Fibroblast of the aortic adventitia (primary cell): ENCODE measurements at places on chromosomes 1 and 21. TPM values are rescaled to one million over a fixed set of nuclear protein-coding genes. Genes with fewer than 3 reads are reported as not detected.

Gene CELA2B
- total RNA-seq, result not detected in 2 replicates

Gene P3R3URF
- not detected in 2 replicates for total RNA-seq

Gene S100A3
- 4.3 TPM in 1 of 2 replicates, not detected in the other for total RNA-seq

Gene DNMT3L
- not detected in 2 replicates for total RNA-seq

Gene CCDC17
- total RNA-seq, result 0.72 and 4.0 TPM in 2 replicates

Gene RGSL1
- total RNA-seq, result not detected in 2 replicates

Gene GPR37L1
- total RNA-seq, result not detected in 2 replicates

Gene SH2D1B
- under 0.01 TPM in 1 of 2 replicates, not detected in the other for total RNA-seq

Gene HLX
- 4.1 and 25.4 TPM in 2 replicates for total RNA-seq

Gene TRIM67
- total RNA-seq, result not detected in 2 replicates

Gene BTBD8
- 5.2 and 14.0 TPM in 2 replicates for total RNA-seq

Gene ADAMTS5
- 4.6 and 24.0 TPM in 2 replicates for total RNA-seq

Gene HMGCS2
- not detected in 2 replicates for total RNA-seq

Gene ADGRL2
- total RNA-seq, result 52.1 and 104 TPM in 2 replicates

Gene BCAR3
- 20.6 and 34.4 TPM in 2 replicates for total RNA-seq

Gene CAMSAP2
- 53.8 and 57.5 TPM in 2 replicates for total RNA-seq

Gene CLDN17
- 0.49 TPM in 1 of 2 replicates, not detected in the other for total RNA-seq

Gene FMN2
- 8.1 and 34.5 TPM in 2 replicates for total RNA-seq

Gene MYOG
- total RNA-seq, result not detected in 2 replicates

Gene LENEP
- not detected in 2 replicates for total RNA-seq

Gene RNF223
- not detected in 2 replicates for total RNA-seq

Gene FAM72B
- total RNA-seq, result 2.8 and 5.6 TPM in 2 replicates

Gene C1QTNF12
- total RNA-seq, result 0.65 and 1.4 TPM in 2 replicates

Gene SGIP1
- 2.1 and 21.1 TPM in 2 replicates for total RNA-seq

Gene TSPEAR
- total RNA-seq, result 0.08 TPM in 1 of 2 replicates, not detected in the other

Gene FBXO2
- 2.0 and 3.9 TPM in 2 replicates for total RNA-seq
